ENCODE measurements at places on chromosomes 6 and 20.

DNA sequence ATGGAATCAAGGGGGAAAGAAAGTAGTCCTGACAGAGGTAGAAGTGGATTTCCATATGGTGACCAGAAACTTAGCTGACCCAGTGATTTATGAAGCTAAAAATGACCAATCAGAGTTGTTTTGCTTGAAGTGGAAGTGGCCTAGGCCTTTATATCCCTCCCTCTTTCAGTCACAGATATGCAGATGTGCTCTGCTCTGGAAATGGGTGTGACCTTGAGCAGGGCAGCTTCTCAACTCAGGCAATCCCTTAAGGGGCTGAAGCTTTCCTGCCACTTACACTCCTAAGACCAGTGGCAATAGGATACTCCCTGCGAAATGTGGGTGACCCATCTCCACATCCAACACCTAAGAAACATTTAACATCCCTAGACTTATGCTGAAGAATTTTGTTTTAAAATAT, 256.6 kb downstream of the EYS start:
- DNase-seq, result no peak

DNA sequence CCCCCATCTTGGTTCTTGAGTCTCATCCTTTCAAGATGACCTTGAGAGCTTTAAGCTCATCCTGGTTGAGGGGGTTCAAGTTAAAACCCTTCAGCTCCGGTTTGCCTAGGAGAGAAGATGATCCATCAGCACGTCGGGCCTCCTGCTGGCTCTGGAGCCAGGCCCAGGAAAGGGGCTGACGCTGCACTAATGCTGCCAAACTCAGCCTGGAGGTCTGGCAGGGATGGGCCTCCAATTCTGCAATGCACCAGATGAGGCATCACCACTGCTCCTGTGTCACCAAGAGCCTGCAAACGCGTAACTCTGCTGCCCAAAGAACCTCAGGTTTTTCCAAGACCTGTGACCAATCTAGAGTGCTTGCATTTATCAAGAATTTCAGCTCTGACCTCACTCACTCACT, 6.1 kb downstream of the PDRG1 start:
- no peak for DNase-seq

DNA sequence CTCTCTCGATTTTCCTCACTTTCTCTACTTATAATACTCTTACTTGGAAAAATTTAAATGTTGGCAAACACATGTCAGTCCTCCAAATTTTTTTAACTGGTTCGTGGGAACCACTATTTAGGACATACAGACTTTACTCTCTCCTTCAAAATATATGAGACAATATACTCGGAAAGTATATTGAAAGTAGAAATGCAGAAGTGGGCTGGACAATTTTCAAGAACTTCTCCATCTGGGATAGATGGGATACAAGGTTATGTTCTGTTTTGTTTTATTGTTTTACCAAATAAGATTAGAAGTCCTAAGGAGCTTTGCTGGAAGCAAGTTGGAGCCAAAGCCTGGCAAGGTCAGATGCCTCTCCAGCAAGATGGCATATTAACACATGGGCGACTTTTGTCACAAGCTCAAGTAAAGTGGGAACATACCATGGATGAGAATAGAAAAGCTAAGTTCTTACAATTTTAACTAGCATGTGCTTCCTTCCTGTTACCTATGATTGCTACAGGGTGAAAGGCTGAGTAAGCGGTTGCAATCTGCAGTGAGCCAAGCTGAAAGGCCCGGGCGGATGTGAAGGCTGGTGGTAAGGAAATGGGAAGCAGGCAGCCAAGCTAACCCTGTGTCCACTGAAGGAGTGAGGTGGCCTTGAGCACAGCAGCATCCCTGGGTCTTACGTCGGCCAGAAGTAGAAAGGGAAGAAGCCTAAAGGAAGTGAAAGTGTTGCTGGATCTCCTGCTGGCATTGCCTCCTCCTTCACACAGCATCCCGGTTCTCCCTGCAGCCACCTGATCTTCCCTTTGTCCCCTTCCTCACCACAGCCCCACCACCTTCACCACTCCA, 7.1 kb downstream of the MAP3K5 start:
- no peak for DNase-seq

GRCh38 chr6:33738153-33738552, 8.6 kb downstream of the IP6K3 start:
- DNase-seq, result no peak

DNA sequence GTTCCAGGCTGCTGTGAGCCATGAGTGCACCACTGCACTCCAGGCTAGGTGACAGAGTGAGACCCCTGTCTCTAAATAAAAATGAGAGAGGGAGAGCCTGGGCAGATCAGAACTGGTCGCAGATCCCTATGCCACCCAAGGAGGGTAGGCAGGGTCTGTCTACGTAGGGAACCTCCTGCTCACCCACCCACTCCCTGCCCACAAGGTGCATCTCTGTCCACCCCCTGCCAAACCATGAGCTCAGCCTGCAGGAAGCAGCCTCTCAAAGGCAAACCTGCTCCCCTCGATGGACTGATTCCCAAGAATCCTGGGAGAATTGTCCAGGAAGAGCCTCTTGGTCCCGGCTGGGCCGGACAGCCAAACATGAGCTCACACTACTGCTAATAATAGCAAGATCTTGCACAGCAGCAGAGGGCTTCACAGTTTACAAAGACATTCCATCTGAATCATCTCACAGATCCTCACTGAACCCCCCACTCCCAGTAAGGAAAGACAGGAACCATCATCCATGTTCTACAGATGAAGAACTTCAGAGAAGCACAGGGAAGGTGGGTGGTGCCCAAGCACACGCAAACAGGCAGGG, 27.8 kb upstream of the TLDC2 start:
- no peak for DNase-seq

DNA sequence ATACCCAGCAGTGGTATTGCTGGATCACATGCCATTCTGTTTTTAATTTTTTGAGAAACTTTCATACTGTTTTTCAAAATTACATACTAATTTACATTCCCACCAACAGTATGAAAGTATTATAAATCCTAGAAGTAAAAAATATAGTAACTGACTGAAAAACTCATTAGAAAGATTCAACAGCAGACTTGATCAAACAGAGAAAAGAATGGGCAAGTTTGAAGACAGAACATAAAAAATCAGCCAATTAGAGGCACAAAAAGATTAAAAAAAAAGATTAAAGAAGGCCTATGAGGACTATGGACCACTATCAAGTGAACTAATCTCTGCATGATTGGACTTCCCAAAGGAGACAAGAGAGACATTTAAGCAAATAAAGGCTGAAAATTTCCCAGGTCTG, 144.0 kb upstream of the GRIK2 start:
- DNase-seq, result no peak

DNA sequence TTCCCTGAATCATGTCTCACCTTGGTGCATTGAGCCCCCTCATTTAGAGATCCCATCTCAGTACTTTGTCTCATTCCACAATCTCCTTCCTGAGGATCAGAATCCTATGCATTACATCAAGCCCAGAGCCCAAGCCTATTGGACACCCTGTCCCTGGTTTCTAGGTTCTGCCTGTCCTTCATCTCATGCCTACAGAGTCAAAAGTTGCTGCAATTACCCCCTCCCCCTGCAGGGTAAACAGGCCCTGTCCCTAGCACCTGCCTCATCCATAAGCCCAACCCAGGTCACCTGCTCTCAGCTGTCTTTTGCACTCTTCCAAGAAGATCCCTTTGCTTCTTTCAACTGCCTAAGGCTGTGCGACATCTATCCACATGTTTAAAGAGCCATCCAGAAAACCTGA, 93.9 kb downstream of the SPTLC3 start:
- no peak for DNase-seq

DNA sequence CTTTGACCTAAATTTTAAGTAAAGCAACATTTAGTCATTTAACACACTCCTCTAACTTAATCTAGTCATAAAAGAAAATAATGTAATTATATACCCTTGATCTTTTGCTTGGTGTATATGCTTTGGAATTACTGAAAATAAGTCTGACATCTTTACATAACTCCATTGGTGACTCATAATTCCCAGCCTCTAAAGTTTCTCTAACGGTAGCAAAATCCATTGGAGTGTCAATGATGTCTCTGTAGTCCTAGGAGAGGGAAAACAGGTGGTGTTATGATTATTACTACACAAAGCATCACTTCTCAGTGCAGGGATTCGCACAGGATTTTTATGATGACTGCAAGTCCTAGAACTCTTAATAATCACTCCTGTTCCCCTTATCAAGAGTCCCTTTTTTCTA, 80.2 kb downstream of the IRAK1BP1 start:
- no peak for DNase-seq

DNA sequence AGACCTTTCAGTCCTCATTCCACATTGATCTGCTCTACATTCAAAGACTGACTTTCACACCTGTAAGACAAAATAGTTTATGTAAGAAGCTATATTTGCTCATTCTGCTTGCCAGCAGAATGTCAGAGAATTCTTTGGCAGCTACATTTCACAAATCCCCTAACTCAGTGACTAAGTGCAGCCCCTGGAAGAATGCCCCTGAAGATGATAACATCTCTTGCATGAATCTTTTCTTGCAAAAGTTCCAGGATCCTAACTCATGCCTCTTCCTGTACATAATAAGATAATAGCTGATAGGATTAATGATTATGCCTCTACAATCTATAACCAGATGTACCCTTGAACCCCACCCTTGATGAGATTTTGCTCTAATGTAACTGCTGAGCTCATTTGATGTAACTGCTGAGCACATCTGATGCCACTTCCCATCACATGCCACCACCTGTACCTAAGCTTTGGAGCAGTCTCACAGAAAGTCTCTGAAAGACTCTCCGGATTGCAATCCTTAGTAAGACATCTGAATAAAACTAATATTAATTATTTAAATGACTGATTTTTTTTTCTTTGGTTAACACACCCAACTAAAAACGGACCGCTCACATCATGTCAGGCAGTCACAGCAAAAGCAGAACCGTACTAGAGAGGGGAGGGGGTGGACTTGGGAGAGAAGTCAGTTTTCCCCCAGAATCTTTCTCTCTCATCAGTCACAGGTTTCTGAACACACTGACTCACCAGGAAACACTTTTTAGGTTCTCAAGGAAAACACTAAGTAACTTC, 684 bp upstream of the DNAH8 start:
- DNase-seq, result no peak

GRCh38 chr20:41173161-41173721, 35.9 kb downstream of the PLCG1 start:
- DNase-seq, result peak; percentile 16

GRCh38 chr6:35044145-35044745, 96.9 kb downstream of the TCP11 start:
- DNase-seq, result no peak

GRCh38 chr20:57287007-57287880, 20.8 kb upstream of the BMP7 start:
- no peak for DNase-seq

DNA sequence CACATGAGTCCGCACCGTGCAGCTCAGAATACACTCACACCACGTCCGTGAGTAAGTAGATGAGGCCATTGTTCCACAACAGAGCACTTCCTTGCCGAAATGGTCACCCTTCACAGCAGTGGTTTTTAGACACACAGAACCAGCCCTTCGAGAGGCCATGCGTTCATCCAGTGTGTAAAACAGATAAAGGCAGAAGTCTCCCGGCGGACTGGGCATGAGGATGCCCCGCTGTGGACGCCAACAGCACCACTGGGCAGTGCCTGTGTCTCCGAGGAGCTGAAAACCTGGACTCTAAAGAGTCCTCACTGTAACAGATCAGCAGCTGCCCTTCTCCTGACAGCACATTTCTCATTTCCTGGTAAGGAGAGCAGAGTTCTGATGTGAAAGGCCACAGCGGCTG, 75.2 kb downstream of the WDR27 start:
- no peak for DNase-seq

DNA sequence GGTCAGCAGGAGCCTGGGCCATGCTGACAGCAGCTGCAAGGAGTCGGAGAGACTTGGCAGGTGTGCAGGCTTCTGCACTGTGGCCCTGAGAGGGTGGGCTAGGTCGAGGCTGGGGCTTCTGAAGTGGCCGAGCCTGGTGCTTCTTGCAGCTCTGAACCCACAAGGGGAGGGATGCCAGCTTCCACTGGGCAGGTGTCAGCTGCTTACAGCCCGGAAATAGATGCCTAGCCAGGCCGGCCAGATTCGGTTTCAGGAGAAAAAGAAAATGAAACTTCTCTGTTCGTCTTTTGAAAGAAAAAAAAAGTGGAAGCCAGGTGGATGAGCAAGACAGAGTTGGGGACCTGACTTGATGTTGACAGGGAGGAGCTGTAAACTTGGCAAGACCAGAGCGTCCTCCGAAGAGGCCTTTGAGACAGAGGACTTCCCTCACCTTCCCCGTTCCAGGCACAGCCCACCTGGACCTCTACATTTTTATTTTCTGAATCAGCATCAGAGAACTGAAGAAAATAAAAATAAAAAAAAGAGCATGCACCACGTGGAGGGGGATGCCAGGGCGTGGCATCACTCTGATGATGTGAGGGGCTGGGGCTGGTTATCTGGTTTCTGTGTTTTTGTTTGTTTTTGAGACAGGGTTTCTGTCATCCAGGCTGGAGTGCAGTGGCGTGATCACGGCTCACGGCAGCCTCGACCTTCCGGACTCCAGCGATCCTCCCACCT, at the start of gene ZBP1:
Gene ZBP1 (minus strand): TSS at position 153 of the 717 bp plus-strand sequence. CDS start 131 bp downstream, at position 22.
- no peak for DNase-seq

DNA sequence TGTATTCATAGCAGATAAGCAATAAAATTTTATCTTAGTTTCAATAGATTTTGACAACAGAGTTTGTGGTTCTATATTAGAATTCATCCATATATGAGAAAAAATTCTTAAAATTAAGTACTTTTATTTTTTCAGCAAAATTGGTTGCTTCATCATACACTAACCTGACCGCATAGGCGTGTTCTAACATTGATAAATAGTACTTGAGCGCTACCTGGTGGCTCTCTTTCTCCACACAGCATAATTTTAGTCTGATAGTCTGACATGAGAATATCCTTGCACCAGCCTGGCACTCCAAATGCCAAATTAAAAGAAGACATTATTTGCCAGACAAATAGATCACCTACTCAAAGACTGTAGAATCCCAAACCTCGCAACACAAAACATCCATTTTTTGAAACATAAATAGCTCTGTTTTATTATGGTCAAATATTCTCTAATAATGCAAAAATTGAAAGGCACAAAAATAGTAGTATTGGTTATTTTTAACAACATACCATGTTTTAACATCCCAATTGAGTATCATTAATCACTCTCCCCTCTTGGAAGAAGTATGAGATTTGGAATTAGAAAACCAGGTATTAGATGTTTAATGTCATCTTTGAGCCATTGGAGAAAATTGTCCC, 33.0 kb upstream of the FILIP1 start:
- DNase-seq, result peak; percentile 38

- DNase-seq, result no peak
Observed at GRCh38 chr20:17320456-17320855, 93.6 kb downstream of the PCSK2 start.

GRCh38 chr6:110158479-110158878, 21.0 kb downstream of the WASF1 start:
- DNase-seq, result no peak

GRCh38 chr20:10177326-10177725, 41.3 kb upstream of the SNAP25 start:
- DNase-seq, result no peak

GRCh38 chr6:45200510-45200909, 127.6 kb upstream of the RUNX2 start:
- no peak for DNase-seq

DNA sequence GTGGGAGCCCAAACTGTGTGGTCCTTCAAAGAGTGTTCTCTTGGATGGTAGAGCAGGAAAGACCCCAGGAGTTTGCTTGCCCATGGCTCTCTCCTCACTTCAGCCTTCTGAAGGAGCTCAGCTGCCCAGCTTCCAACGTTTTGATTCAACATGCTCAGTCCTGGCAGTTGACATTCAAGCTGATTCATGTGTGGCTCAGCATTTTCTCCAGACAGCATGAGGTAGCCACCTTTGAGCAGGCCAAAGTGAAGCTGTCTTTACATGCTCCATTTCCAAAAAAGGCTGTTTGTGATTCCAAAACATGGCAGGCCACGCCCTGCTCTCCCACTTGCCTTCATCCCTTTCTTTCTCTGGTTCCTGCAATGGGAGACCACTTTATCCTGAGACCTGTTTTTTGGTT, 280.2 kb downstream of the TBC1D7 start:
- no peak for DNase-seq
